ENCODE measurements at places on chromosomes 5 and 9.

DNA sequence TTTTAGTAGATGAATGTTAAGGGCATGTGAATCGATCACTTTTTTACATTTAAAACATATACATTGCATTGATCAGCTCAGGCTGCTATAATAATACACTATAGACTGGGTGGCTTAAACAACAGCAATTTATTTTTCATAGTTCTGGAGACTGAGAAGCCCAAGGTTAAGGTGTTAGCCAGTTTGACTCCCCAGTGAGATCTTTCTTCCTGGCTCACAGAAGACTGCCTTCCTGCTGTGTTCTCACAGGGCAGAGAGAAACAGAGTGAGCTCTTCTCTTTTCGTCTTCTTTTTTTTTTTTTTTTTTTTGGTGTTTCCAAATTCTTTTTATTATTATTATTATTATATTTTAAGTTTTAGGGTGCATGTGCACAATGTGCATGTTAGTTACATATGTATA is 56.4 kb downstream of the SPEF2 start:
- no peak for DNase-seq

DNA sequence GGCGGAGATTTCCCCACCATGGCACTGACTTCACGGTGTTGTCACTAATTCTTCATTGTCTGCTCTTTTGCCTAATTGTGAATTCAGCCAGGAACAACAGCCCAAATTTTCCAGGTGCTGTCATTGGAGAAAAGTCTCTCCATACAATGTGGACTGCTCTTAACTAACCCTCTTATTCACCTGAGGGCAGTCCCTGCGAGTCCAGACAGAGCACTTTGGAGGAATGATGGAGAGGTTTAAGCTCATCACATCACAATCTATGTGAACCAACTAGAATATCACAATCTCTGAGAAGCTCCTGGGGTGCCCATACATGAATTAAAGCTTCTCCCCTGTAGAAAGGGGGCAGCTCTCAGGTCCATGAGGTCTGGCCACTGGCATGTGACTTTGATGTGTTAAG is 56.4 kb downstream of the MTX3 start:
- DNase-seq = no peak

DNA sequence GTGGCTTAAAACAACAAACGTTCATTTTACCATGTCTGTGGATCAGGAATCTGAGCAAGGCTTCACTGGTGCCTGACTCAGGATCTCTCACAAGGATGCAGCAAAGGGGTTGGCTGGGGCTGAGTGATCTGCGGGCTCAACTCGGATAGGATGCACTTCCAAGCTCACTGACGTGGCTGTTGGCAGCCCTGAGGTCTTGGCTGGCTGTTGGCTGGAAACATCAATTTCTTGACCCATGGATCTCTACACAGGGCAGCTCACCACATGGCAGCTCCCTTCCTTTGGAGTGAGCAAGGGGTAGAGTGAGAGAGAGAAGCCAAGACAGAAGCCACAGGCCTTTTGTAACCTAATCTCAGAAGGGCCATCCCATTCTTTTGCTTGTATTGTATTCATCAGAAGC is 202.1 kb downstream of the NXNL2 start:
- no peak for DNase-seq

DNA sequence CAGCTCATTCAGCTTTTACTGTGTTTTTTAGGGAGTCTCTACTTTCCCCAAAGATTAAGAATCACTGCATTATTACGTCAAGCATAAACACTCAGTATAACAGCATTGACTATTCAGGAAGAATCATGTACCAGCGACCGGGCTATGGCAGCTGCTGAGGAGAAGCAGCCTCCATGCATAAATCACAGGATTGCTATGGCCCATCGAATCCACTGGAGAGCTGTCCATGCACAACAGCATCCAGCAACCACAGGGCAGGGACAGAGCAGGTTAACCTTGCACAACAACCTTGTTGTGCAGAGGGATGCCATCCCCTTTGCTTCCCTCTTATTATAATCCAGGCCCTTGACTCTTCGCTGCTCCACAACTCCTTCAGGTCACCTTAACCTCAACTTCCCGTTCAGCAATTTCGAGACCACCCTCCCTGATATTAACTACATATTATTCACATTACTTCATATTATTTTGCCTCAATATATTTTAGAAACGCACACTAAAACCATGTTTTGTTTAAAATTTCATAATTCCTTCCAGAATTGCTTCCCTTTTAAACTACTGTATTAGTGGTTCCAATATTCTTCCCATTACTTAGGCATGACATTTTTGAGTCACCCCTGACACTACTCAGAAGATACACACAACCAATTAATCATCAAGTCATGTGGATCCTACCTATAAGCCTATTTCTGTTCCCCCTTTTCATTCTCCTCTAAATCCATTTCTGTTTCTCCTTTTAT is 991 bp downstream of the IARS1 start:
- no peak for DNase-seq

GRCh38 chr5:156178117-156178516 is 148.8 kb upstream of the SGCD start:
- no peak for DNase-seq

GRCh38 chr9:109817846-109818472 is 38.0 kb downstream of the PALM2AKAP2 start:
- DNase-seq = peak; percentile 66

GRCh38 chr9:68923480-68923879 is 90.4 kb downstream of the PRKACG start:
- DNase-seq = no peak

DNA sequence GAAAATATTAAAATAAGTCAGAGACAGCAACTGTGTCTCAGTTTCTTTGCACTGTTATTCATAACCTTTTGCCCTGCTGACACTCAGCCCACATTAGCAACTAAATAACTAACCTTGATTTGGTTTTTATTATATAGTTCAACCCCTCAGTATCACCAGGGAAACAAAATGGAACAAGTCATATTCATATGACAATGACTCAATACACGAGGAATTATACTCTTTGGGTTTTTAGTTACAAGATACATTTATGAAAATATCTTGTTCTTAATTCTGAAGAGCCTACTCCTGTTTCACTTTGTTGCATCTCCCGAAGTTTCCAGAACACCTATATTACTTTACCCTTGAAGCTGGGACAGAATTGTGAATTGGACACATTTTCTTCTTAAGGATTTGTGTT is 845.4 kb downstream of the EFNA5 start:
- no peak for DNase-seq

- no peak for DNase-seq
Measured at GRCh38 chr5:29972597-29972996, 1220.9 kb upstream of the CDH6 start.

DNA sequence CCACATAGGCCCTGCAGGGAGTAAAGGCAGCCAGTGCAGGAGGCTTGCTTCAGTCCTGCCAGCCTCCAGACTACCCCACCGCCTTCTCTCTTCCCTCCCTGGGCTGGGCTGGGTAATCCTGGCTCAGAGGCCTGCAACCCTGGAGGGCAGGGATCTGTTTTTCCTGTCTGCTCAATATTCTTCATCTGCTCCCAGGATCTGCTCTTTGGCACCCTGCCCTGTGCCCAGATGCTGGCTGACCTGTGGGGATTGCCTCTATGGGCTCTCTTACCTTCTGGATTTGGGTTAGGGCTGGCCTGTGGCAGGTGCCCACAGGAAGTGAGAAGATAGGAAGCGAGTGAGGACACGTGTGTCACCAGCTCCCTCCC is 7.3 kb upstream of the ANGPTL2 start:
- DNase-seq = no peak

DNA sequence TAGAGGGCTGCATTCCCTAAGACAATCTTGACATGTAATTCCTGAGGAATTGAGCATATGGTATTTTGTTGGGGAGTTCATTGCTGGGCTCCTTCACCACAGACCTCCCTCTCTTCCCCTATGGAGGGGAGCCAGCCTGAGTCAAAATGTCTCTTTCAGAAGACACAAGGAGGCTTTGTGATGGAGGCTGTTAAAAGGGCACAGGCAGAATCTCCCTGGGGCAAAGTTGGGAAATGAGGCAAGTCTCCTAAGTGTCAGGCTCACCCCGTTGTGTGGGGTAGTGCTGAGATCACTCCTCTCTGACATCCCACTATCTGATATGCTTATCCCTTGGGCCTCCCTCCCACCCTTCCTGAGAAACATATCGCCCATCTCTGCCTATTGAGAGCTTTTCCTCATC is 30.6 kb downstream of the GFRA3 start:
- no peak for DNase-seq

DNA sequence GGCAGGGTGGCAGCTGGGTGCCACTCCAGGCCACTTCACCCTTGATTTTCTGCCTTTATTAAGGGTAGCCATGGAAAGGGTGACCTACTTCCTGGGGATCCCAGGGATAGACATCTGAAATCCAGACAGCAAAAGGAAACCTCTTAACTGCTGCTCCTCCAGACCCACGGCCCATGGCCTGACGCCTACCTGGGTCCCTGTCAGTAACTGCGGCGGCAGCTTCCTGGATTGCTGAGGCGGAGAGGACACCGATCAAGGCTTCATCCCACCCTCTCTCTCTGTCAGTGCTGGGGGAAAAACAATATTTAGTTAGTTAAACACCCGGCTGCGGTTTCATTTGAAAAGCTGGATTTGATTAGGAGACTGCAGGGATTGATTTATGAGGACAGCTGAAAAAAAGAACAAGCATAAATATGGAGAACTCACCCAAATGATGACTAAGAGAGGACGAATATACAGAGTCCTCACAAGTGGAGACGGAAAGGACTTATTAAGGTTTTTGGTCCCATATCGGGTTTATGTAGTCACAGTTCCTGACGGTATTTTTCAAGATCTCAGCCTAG is 158.7 kb upstream of the KLF4 start:
- no peak for DNase-seq

DNA sequence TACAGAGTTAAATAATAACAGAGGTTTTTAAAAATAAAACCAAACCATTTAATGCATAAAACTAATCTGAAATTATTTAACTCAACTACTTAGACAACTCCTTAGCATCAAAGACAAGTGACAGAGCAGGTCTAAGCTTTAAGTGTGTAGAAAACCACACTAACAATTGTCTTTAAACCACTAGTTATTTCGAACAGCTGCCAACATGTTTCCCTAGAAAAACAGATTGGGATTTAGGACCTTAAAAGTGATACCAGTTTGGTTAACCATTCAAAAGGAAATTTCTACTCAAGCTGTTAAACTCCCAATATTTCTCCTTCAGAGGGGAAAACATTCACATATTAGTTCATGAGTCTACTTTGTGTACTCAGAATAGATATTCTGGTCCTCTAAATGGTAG is 208.7 kb downstream of the BNC2 start:
- no peak for DNase-seq

Data from activated CD4-positive, alpha-beta T cell treated with anti-CD3 and anti-CD28 coated beads for 48 hours (primary cell).